ENCODE measurements at places on chromosomes 3 and 15.

DNA sequence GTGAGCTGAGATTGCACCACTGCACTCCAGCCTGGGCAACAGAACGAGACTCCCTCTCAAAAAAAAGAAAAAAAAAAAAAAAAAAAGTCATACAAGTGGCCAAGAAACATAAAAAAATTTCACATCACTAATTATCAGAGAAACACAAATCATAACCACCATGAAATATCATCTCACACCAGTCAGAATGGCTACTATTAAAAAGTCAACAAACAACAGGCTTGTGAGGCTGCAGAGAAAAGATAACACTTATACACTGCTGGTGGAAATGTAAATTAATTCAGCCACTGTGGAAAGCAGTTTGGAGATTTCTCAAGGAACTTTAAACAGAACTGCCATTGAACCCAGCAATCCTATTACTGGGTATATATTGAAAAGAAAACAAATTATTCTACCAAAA is 291.1 kb upstream of the MCTP2 start:
- DNase-seq = no peak

- DNase-seq = no peak
Measured at GRCh38 chr3:11661827-11662226, 18.1 kb upstream of the VGLL4 start.

GRCh38 chr3:30713885-30714503 is 107.6 kb downstream of the TGFBR2 start:
- no peak for DNase-seq

- no peak for DNase-seq
Measured at GRCh38 chr3:138119423-138119766, 4.0 kb upstream of the DZIP1L start.

- no peak for DNase-seq
Measured at GRCh38 chr3:33921608-33922007, 123.2 kb downstream of the PDCD6IP start.

GRCh38 chr3:133629146-133629545 is 32.6 kb downstream of the TOPBP1 start:
- no peak for DNase-seq

DNA sequence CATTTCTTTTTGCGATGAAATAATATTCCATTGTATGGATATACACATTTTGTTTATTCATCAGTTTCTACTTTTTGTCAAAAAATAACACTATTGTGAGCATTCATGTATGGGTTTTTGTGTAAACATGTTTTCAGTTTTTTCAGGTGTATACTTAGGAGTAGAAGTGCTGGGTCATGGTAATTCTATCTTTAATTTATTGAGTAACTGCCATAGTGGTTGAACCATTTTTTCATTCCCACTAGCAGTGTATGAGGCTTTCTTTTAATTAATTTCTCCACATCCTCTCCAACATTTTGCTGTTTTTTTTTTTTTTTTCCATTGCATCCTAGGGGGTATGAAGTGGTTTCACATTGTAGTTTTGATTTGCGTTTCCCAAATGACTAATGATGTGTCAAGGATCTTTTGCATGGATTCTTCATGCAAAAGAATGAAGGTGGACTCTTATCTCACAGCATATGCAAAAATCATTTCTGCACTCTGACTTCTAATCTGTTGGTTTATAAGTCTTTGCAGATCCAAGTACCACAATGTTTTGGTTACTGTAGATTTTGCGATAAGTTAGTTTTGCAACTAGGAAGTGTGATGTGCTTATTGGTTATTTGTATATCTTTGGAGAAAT is 12.6 kb downstream of the ATP2C1 start:
- DNase-seq = no peak

Measured in GM13977 (cell line).